Left hindlimb (tissue), 1 donor: ENCODE measurements at places on chromosomes 1 and 21.

DNA sequence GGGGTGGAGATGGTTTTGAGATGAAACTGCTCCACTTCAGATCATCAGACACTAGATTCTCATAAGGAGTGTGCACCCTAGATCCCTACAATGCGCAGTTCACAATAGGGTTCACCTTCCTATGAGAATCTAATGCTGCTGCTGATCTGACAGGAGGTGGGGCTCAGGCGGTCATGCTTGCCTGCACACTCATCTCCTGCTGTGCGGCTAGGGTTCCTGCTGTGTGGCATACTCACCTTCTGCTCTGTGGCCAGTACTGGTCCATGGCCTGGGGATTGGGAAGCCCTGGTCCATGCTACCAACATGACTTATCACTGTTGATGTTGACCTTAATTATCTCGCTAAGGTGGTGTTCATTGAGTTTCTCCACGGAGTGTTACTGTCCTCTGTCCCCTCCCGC is 144.5 kb downstream of the NAV1 start:
- DNase-seq = no peak

DNA sequence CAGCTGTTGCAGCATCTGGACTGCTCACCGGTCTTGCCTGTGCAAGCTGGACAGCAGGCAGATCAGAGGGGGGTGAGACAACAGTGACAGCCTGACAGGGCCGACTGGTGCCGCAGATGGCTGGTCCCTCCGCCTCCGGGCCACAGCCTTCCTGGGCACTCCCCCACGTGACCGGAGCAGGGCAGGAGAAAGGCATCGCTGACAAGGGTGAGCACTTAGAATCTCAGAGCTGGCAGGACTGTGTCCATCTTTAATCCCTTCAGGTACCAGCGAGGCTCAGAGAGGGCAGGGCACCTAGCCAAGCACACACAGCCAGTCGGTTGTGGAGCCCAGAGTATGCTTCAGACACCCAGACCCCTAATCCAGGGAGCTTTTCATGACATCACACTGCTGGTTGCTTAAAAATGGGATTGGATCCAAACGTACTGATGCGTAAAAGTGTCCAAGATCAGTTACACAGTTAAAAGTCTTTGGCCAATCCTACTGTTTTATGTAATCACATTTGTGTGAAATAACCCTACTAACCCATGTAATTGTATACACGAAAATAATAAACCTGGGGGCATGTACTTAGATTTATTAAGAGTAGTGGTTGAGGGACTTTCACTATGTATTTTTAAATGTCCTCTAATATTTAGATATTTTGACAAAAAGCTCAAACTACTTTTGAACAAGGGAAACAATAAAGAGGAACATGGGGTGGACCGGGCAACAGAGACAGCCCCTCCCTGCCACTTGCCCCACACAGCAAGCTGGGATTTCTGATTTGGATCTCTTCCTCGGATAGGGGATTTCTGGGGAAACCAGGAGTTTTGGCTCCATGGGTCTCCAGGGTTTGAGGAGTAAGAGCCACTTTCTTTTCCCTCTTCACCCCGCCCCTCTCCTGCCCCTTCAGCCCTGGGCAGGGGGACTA is 758 bp upstream of the CNTN2 start:
- DNase-seq = no peak

DNA sequence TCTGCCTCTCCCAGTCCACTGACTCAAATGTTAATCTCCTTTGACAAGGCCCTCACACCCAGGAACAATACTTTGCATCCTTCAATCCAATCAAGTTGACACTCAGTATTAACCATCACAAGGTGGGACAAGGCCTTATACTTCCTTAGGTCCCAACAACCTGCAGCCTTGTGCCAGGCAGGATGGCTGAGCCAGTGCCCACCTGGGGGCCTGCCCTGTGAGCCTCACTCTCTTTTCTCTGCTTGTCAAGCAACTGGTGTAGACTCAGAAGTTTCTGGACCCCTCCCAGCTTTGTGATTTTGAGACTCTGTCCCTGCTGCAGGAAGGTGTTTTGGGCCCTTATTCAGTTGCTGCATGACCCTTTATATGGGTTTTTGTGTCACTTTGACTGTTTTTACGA is 310.0 kb upstream of the C1orf174 start:
- no peak for DNase-seq

DNA sequence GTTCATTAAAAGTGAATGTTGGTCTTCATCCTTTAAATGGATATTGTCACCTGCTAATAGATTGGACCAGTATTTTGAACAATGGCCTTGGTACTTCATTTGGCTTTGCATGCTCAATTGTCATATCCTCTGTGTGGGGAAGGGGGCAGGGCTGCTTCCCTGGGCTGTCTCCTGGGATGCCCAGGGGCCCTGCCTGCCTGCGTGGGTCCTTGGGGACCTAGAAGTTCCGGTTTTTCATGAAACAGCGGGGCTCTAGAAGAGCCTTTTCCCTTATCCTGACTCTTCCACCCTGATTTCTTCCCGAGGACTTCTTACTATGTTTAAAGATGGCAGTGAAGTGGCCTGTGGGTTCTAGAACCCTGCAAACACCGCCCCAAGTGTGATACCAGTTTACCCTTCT is 97.5 kb downstream of the DISC1 start:
- DNase-seq = no peak

- no peak for DNase-seq
Measured at GRCh38 chr1:159943908-159944622, 1.3 kb downstream of the IGSF9 start.

- DNase-seq = no peak
Measured at GRCh38 chr1:208668991-208669390, 424.8 kb upstream of the PLXNA2 start.
